ENCODE measurements at places on chromosomes 3 and 15. TPM values are rescaled to one million over a fixed set of nuclear protein-coding genes. Genes with fewer than 3 reads are reported as not detected.

SLC35A5 gene
- 17.2 TPM for total RNA-seq

PLA2G4E gene
- not detected for total RNA-seq

TBC1D23 gene
- total RNA-seq, result 13.2 TPM

C3orf85 gene
- not detected for total RNA-seq

CHRM5 gene
- not detected for total RNA-seq

SST gene
- not detected for total RNA-seq

SLC9C1 gene
- not detected for total RNA-seq

CPN2 gene
- total RNA-seq, result not detected

RMDN3 gene
- 23.2 TPM for total RNA-seq

TM6SF1 gene
- total RNA-seq, result not detected

ALDH1A3 gene
- total RNA-seq, result 26.0 TPM

ARGFX gene
- not detected for total RNA-seq

LIPH gene
- total RNA-seq, result 7.4 TPM

MED12L gene
- total RNA-seq, result 0.50 TPM
